ENCODE measurements at places on chromosomes 2 and 18.
A peak's percentile ranks its signal among the peaks of the same experiment; 100 is the strongest.

DNA sequence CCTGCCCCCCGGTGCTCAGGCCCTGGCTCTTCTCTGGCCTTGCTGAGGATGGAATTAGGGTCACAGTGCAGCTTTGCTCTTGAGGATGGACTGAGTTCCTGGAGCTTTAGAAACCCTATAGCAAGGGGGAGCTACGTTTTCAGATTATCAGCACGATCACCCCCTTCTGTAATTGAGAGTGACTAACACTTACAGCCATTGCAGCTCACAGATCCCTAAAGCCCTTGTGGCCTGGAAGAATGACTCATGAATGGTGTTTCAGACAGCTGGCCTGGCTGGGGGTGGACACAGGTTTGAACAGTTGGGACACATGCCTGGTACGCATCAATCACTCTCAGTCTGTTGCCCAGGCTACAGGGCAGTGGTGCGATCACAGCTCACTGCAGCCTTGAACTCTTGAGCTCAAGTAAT, 79.7 kb upstream of the IGFBP5 start:
- peak; percentile 100 for DNase-seq

- no peak for DNase-seq
These were observed 9.9 kb downstream of the MAB21L4 start for GRCh38 chr2:240886023-240886565.

GRCh38 chr2:162086904-162087303, 12.9 kb upstream of the DPP4 start:
- DNase-seq: no peak

GRCh38 chr2:106270471-106270891, 76.4 kb upstream of the UXS1 start:
- DNase-seq: no peak

DNA sequence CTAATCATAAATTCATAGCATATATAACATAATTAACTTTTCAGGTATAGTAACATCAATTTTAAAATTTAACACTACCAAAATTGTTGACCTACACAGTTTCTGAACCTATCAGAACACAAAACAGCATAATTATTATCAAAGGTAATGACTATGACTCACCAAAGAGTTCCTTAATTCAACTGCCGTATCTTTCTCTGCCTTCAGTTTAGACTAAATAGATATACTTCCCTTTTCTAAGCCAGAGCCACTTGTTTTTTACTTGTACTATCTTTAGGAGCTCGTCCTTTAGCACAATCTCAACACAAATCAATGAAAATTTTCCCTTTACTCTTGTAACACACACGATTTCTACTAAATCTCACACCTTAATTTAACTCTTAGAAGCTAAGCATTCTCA, 54.4 kb downstream of the CCDC88A start:
- DNase-seq: no peak

DNA sequence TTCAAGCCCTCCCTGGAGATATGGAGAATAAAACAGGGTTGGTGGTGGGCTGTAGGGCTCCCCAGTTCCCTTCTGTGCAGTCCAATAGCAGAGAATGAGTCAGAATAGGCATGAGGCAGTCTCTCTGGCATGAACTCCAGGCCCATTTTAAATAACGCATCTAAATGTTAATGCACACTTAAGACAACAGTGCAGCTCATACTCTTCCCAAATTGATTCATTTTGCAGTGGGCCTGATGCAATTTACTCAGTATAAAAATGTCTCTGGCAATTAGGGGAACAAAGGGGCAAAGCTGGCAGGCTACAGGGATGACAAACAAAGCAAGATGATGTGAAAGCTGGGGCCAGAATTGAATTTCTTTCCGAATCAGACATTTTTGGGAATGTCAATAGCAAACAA, 402.8 kb downstream of the CLIP4 start:
- no peak for DNase-seq

GRCh38 chr2:232610081-232610480, 23.3 kb upstream of the EFHD1 start:
- no peak for DNase-seq

DNA sequence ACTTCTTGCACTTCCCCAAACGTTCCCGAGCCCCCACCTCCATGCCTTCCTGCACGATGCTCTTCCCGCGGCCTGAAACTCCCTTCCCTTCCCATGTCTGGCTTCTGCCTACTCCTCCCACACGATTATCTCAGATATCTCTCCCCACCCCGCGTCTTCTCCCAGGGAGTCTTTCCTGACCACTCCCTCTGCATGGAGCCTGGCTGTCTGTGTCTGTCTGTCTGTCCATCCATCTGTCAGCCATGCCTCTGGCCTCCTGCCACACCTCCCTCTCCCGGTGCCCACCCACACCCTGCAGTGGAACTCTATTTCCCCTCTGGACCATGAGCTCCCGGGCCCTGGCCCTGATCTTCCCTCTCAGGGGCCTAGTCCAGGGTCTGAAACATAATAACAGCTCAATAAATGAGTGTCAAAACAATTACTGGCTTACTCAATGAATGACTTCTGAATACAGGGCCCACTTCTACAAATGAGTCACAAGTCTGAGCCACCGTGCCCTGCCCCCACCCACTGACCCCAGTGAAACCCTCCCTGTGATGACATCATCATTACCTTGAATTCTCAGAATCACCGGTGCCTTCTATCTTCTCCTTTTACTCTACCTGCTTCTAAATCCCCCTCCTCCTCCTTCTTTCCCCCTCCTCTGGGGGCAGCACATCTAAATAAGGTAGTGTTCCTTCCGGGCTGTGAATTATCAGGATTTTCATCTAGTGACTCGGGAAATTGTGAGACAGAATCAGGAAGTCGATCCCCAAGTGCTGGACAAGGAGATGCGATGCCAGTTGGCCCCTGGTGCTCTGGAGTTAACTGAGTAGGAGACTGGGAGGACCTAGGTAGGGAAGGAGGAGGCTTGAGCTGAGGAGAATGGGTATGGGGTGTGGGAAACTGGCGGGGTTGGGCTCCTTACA, 46.1 kb upstream of the PLB1 start:
- DNase-seq: peak; percentile 91

DNA sequence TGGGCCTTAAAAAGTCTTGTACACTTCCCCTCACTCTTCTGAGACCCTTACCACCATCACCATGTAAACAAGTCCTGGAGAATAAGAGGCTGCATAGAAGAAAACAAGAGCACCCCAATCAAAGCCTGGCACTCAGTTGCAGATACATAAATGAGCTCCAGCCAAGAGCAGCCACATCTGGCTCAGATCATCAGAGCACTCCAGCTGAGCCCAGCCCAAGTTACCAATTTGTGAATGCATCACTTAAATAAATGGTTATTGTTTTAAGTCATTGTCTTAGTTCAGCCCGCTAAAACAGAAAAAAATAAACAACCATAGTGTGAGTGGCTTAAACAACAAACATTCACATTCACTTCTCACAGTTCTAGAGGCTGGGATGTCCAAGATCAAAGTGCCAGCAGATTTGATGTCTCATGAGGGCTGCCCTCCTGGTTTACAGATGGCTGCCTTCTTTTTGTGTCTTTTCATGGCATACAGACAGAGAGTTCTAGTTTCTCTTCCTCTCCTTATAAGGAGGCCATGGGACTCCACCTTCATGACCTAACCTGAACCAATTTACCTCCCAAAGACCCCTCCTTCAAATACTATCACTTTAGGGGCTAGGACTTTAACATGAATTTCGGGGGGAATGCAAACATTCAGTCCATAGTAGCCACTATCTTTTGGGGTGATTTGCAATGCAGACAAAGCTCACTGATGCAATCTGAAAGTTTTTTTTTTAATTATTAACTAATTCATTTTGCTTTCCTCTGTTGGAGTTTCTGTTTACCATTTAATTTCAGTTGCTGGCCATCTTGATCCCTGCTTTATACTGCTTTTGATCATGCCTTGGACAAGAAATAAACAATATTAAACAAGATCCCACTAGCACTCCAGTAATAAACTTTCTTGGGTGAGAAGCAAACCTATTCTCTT, 187.5 kb upstream of the ACVR2A start:
- no peak for DNase-seq

DNA sequence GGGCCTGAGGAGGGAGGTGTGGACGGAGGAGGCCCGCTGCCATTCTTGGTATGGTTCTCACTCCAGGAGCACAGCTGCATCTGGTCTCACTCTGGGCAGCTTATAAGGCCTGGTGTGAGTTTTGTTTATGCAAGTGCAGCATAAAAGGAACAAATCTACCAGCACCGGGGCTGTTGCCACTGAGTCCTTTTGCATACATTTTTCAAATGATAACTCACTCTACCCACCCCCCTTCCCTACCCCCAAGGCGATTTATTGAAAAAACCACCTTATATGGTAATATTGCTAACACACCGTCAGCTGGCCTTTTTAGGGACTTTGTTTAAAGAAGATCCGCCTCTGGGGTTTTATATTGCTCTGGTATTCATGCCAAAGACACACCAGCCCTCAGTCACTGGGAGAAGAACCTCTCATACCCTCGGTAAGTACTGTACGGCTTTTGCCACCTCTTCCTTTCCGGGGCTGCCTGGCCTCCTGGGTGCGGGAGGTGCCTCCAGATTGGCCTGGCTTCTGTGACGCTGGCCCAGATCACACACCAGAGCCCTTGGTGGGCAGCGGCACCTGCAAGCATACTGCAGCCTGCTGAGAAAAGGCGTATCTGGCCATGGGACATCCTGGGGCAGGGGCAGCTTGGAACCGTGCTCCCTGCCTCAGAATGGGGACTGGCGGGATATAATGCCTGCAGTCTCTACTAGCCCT, at the start of gene ACTG2:
Gene ACTG2 (plus strand): TSS at position 378 of the 699 bp plus-strand sequence. CDS start 8,304 bp downstream, outside the sequence.
- no peak for DNase-seq

DNA sequence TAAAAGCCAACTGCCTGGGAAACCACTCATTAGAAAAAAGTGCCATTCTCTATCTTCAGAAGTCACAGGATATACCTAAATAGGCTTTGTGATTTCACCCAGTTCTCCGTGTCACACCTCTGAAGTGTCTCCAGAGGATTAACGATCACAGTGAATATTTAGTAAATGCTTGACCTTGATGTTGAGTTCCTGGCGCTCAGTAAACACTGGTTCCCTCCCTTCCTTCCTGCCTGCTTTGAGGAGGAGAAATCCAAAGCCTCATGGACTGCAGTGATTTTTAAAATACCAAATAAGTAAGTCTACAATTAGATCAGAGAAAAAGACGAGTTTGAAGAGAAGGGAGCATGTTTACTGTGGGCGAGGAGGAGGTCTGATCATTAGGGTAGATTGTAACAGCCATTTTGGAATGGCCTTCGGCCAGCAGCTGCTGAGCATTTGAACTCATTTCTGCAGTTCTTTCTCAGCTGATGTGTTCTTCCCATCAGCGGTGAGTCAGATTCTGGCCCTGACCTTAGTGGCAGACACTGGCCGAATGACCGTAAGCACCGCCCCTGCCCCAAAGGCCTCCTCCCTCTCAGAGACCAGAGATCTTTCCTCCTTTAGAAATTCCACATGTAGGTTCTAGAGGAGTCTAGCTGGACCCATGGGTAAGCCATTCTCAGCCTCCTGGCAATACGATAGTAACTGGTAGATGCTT, 62.1 kb upstream of the SLC16A14 start:
- peak; percentile 68 for DNase-seq

GRCh38 chr2:240269380-240269779, 128.9 kb upstream of the OTOS start:
- no peak for DNase-seq

- no peak for DNase-seq
These were observed 572.0 kb upstream of the LINC00305 start for GRCh38 chr18:64720781-64721464.

DNA sequence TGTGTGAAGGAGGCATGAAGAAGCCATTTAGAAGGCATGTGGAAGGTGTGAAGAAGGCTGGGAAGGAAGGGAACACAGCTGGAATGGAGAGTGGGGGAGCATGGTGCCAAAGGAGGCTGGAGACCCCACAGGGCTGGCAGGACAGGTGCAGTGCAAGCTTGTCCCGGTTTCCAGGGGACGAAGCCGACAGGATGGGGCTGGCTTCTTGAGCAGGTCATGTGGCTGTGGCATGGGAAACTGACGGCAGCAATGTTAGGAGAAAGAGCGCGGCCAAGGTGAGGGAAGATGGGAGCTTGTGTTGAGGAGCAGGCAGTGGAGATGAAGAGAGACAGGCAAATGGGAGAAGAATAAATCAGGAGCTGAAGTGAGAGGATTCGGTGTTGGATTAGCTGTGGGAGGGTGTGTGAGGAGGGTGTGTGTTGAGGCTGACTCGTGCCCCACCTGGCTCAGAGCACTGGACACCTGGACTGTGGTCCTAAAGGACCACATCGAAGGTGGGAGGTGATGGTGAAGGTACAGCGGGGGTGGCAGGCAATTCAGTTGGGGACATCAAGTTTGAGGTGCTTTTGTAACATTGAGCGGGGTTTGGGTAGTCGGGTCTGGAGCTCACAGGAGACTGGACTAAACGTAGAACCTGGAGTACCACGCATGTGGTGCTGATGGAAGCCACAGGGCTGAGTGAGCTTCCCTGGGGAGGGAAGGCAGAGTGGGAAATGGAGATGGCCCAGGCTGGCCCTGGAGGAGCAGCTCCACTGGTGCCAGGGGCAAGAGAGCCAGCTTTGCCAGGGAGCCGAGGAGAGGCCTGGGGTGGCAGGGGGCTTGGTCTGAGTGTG, 165.6 kb upstream of the HDAC4 start:
- DNase-seq: no peak

DNA sequence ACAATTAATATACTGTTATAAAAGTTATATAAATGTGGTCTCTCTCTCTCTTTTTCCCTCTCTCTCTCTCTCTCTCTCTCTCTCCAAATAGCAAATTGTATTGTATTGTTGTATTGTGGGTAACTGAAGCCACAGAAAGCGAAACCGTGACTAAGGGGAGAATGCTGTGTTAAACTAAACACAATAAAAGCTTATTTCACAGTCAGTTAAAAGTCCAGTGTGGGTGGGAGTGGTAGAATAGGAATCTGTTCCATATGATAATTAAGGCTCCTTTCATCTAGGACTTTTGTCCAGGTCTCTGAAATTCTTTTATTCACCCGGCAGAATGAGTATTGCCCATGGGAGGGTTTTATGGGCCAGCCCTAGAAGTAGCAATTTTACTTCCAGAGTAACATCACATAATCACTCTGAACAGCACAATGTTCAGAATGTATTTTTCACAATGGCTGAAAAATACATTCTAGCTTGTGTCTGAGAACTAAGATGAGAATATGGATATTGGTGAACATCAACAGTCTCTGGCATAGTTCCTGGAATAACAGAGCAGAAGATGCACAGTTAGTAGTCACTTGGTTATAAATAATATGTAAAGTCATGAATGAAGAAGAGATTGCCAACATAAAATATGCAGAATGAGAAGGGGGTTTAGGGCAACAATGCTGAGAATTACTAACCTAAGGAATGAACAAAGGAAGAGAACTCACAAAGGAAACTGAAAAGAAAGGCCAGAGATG, 399.1 kb downstream of the PLCL1 start:
- no peak for DNase-seq

GRCh38 chr2:20536619-20537422, 89.9 kb downstream of the RHOB start:
- no peak for DNase-seq

All from RCC 7860 (cell line).